Panc1 (cell line): ENCODE measurements at places on chromosomes 11 and 22. TPM values are rescaled to one million over a fixed set of nuclear protein-coding genes. Genes with fewer than 3 reads are reported as not detected.

The KDM4E gene
- total RNA-seq: not detected

DNA sequence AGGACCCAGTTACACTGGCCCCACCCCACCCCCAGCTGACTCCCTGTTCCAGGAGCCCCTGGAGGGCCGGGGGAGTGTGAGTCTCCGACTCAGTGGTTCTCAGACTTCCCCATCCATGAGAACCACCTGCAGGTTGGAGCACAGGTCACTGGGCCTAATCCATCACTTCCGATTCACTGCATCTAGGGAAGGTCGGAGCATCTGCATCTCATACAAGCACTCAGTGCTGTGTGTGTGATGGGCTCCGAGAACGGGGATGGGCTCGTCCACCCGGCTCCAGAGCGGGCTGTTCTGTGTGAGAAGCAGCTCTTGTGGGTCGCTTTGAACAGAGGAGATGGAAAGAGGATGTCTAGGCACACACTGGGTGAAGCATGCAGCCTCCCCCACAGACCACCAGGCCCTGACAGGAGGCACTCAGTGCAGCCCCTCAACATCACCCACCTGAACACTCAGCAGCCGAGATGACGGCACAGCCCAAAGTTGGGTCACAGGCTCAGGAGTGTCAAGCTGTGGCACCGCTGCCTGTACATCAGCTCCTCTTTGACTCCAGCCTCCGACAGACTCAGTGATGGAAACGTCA, 541.4 kb downstream of the BRD1 start:
- no peak overlapping the region for H3K27ac ChIP-seq
- no peak for DNase-seq
- no peaks in the 10 kb centered on the region; the same call in 1 of the 2 replicates for H3K4me1 ChIP-seq
- no peaks in the 10 kb centered on the region for H3K36me3 ChIP-seq
- no peaks in the 10 kb centered on the region for H3K27me3 ChIP-seq

DNA sequence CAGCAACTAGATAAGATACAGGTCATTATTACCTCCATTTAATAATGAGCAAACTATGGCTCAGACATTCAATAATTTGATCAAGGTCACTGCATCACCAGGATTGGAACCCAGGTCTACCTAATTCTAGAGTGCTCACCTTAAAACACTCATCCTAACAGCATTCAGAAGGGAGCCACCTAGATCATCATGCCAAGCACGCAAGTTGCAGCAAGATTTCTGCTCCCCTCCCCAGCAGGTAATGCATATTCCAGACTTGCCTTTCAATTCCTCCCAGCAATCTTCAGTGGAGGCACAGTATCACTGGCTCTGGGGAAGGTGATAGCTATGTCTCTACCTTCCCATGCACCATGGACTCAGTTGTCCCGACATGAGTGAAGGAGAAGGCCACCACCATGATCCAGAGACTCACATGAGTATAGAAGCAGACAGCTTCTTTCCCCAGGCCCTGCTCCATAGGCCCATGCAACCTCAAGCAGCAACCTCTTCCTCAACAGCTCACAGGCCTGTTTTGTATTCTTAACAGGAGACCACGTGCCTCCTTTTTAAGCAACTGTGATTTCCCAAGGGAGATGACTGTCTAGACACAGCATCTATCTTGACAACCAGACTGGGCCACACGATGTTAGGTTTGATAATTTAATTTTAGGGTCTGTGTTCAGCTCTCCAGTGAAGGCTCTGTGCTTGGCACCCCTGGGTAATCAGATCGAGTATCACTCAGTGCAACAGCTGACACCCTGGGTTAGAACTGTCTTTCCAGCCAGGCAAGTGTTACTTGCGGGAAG, 36.4 kb downstream of the RAB30 start:
- DNase-seq: no peak
- H3K27me3 ChIP-seq: no peaks in the 10 kb centered on the region
- peaks cover 24% of the 10 kb centered on the region for H3K4me1 ChIP-seq
- H3K4me3 ChIP-seq: no peak overlapping the region
- no peaks in the 10 kb centered on the region for H3K36me3 ChIP-seq
- peak overlapping the region; percentile 46; the same call in 1 of the 2 replicates for H3K27ac ChIP-seq

- no peak overlapping the region for H3K27ac ChIP-seq
- no peak overlapping the region for H3K4me3 ChIP-seq
- no peaks in the 10 kb centered on the region for H3K27me3 ChIP-seq
- no peaks in the 10 kb centered on the region for H3K36me3 ChIP-seq
- no peak for DNase-seq
Observed at GRCh38 chr11:80007616-80008015, 566.8 kb upstream of the TENM4 start.

GRCh38 chr11:117146521-117146920, 2.4 kb downstream of the PAFAH1B2 start:
- no peak for DNase-seq
- no peaks in the 10 kb centered on the region for H3K27me3 ChIP-seq
- H3K4me1 ChIP-seq: peaks cover 23% of the 10 kb centered on the region

- no peaks in the 10 kb centered on the region for H3K4me1 ChIP-seq
- H3K27ac ChIP-seq: no peak overlapping the region
- H3K27me3 ChIP-seq: no peaks in the 10 kb centered on the region
- DNase-seq: no peak
- no peaks in the 10 kb centered on the region for H3K36me3 ChIP-seq
Observed at GRCh38 chr11:91946397-91946951, 278.1 kb upstream of the FAT3 start.

- no peaks in the 10 kb centered on the region for H3K27me3 ChIP-seq
- H3K4me3 ChIP-seq: no peak overlapping the region
- no peaks in the 10 kb centered on the region for H3K4me1 ChIP-seq
- H3K36me3 ChIP-seq: no peaks in the 10 kb centered on the region
Observed at GRCh38 chr22:27668828-27669797, 132.4 kb downstream of the MN1 start.

GRCh38 chr11:96260067-96260511, 82.9 kb downstream of the MAML2 start:
- H3K27me3 ChIP-seq: no peaks in the 10 kb centered on the region
- no peaks in the 10 kb centered on the region for H3K36me3 ChIP-seq

DNA sequence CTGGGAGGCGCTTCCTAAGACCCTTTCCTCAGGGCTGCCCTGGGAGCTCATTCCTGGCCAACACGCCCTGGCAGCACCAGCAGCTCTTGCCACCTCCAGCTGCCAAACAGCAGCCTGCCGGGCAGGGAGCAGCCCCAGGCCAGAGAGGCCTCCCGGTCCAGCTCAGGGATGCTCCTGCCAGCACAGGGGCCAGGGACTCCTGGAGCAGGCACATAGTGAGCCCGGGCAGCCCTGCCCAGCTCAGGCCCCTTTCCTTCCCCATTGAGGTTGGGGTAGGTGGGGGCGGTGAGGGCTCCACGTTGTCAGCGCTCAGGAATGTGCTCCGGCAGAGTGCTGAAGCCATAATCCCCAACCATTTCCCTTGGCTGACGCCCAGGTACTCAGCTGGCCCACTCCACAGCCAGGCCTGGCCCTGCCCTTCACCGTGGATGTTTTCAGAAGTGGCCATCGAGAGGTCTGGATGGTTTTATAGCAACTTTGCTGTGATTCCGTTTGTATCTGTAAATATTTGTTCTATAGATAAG, 7.6 kb downstream of the SLC39A13 start:
- no peaks in the 10 kb centered on the region for H3K27me3 ChIP-seq
- H3K27ac ChIP-seq: peak overlapping the region; percentile 53
- H3K4me3 ChIP-seq: no peak overlapping the region
- peak; percentile 18 for DNase-seq

GRCh38 chr11:83574519-83574918, 288.4 kb upstream of the CCDC90B start:
- H3K36me3 ChIP-seq: no peaks in the 10 kb centered on the region
- no peak overlapping the region for H3K27ac ChIP-seq
- H3K4me1 ChIP-seq: no peaks in the 10 kb centered on the region
- DNase-seq: no peak
- H3K27me3 ChIP-seq: 0 out of 2 replicates have a peak, but pooled peaks cover 3% of the 10 kb centered on the region

DNA sequence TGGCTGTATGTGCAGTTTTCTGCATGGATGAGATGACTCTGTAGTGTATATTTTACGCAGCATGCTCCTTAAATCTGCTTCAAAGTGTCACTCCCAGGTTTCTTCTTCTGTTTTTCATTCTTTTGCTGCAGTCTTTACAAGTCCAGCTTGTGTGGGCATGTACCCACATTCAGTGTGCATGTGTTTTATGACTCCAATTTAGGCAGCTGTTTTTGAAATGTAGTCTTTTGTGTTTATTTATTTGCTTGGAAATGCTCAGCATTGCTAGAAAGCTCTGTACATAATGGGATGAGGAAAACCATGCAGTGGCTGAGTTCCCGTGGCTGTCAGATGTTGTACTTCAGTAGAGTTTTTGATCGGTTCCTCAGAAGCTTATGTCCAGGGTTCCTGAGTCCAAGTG, 138.5 kb downstream of the ARHGAP42 start:
- H3K27ac ChIP-seq: no peak overlapping the region
- DNase-seq: no peak
- H3K27me3 ChIP-seq: no peaks in the 10 kb centered on the region
- 0 out of 2 replicates have a peak, but pooled peaks cover 2% of the 10 kb centered on the region for H3K4me1 ChIP-seq
- no peak overlapping the region for H3K4me3 ChIP-seq
- H3K36me3 ChIP-seq: no peaks in the 10 kb centered on the region

The GTSE1 gene
- total RNA-seq: 36.2 TPM

- no peak overlapping the region for H3K27ac ChIP-seq
- no peak for DNase-seq
- H3K4me1 ChIP-seq: no peaks in the 10 kb centered on the region
- H3K36me3 ChIP-seq: no peaks in the 10 kb centered on the region
Observed at GRCh38 chr11:110032259-110032658, 60.9 kb upstream of the ZC3H12C start.

The RNF215 gene
- 35.8 TPM for total RNA-seq

The GSTT2 gene
- total RNA-seq: 0.26 TPM

DNA sequence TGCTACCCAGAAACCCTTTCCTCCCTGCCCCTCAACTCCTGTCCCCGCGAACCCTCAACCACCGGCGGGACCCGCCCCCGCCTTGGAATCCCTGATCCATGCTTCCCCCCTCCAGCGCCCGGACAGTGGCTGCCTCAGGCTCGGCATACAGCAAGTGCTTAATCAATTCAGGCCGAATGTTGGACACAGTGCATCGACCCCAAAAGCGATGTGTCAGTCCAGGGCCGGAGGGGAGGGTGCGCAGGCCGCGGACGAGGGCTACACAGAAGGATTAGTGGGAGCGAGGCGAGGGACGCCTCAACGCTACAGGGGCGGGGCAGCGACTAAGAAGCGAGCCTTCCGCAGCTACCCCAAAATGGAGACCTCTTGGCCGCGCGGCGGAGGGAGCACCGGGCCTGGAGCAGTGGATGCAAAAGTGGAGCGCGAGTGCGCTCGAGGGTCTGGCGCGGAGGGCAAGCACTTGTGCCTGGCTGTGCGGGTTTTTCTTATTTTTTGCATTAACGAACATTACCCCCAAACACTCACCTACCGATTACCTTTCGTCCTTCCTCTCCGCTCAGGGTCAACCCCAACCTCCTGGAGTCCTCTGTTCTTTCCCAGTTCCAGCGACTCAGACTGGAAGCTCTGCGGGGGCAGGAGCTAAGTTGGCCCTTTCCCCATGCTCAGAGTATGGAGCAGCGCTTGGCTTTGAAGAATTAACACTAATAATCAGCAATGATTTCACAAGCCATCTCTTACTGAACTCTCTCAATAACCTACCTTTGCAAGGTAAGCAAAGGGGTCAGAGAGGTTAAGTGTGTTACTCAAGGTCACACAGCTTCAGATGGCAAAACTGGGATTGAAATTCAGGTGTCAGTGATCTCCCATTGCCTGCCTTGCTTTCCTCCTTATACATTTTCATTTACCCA, 30.0 kb upstream of the WNT11 start:
- peaks cover 15% of the 10 kb centered on the region; the same call in 1 of the 2 replicates for H3K4me1 ChIP-seq
- DNase-seq: no peak
- no peaks in the 10 kb centered on the region for H3K27me3 ChIP-seq
- H3K4me3 ChIP-seq: peak overlapping the region; percentile 86
- no peaks in the 10 kb centered on the region for H3K36me3 ChIP-seq

DNA sequence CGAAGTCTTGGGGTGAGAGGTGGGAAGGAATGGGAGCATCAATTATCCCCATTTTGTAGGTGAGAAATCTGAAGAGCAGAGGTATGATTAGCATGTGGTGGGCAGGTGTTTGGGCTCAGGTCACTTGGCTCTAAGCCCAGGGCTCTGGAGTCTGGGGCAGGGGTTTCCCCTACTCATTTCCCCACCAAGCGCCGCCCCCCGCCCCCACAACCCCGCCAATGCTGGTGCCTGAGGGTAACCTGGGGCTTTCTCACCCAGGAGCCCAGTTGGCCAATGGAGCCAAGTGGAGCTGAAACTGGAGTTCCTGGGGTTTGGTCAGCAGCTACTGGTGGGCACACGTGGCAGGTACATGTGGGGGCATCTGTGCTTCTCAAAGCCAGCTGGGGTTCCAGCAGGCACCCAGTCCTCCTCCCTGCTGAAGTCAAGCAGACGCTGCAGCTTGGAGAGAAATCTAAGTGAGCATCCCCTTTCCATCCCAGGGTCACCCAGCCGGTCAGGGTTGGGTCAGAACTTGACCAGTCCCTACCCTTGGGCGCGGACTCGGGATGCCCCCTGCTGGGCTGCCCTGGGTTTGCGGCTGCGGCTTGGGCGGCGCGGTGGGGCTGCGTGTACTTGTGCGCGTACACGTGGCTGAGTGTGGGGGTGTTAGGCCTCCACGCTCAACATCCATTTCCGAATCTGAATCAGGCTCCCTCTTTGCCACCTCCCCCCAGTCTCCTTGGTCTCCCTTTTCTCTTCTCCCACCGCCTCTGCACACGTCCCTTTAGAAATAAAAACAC, 1.7 kb upstream of the CHRM1 start:
- 0 out of 2 replicates have a peak, but pooled peaks cover 2% of the 10 kb centered on the region for H3K27me3 ChIP-seq
- H3K4me3 ChIP-seq: no peak overlapping the region
- no peak for DNase-seq

The KRTAP5-8 gene
- total RNA-seq: not detected

GRCh38 chr11:130315354-130315970, 745 bp upstream of the ZBTB44 start:
- peaks cover 36% of the 10 kb centered on the region for H3K4me1 ChIP-seq
- H3K27ac ChIP-seq: peak overlapping the region; percentile 98
- DNase-seq: no peak
- no peaks in the 10 kb centered on the region; the same call in 1 of the 2 replicates for H3K36me3 ChIP-seq
- peak overlapping the region; percentile 58 for H3K4me3 ChIP-seq
- no peaks in the 10 kb centered on the region for H3K27me3 ChIP-seq

The SOX6 gene
- 0.21 TPM for total RNA-seq

DNA sequence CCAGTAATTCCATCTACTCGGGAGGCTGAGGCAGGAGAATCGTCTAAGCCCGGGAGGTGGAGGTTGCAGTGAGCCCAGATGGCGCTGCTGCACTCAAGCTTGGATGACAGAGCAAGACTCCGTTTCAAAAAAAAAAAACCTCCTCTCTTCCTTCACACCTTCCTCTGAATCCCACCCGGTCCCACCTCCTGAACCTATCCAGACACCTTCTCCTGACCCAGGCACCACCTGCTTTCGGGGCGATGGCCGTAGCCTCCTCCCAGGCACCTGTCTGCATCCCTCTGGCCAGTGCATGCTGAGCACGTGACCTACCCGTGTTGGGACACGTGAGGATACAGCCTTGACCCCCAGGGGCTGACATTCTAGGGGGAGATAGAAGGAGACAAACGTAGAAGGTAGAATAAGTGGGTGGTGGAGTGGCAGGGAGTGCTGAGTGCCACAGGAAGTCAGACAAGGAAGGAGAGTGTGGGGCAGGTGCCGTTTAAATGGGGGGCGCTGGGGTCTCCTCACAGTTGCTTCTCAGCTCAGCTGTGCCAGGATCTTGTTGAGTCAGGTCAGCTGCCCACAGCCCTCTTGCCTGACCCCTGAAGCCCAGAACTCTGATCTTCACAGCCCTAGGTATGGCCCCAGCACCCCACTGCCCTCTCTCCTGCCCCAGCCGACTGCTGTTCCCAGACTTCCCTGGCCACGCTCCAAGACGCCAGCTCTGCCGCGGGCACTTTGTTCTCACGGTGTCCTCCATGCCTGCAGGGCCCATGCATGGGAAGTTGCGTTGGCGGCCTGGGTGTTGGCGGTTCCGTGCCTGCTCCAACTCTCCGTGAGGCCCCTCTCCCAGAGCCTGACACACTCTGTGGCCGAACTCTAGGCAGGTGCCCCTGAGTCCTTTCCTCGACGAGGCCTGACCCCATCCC, 1.2 kb upstream of the MIOX start:
- no peaks in the 10 kb centered on the region for H3K27me3 ChIP-seq
- no peaks in the 10 kb centered on the region for H3K36me3 ChIP-seq
- no peak overlapping the region for H3K4me3 ChIP-seq
